ENCODE measurements at places on chromosomes 6 and 20.

DNA sequence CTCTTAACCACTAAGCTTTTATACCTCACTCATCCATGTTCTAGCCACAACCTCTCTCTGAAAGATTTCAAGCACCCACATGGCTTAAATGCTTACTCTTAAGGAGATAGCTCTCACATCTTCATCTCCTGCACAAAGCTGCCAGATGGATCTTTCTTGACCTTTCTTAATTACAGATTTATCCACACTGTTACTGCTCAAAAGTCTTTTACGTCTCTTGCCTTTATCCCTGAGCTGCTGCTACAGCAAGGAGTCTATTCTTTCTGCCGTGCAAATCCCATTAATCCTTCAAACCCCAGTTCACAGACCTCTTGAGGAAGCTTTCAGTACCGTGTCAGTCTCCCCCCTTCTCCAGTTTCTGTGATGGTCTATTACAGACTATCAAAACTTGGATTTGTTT is 54.6 kb downstream of the B4GALT5 start:
- no peak for DNase-seq

DNA sequence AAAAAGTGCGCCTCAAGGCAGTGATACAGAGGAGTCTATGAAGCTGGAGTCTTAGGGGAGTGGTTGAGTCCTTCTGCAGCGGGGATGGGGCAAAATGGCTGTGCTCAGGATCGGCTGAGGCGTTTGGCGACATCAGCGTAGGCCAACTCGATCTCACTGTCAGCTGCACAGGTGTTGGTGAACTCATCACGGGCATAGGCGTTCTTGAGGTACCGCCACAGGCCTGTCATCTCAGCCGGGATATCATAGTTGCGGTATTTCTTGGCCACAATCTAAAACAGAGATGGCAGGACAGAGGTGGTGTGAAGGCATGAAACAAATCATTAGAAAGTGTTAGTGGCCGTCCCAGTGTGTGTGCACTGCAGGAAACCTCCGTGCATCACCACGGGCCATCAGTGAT is 112.7 kb downstream of the CLIC5 start:
- no peak for DNase-seq

DNA sequence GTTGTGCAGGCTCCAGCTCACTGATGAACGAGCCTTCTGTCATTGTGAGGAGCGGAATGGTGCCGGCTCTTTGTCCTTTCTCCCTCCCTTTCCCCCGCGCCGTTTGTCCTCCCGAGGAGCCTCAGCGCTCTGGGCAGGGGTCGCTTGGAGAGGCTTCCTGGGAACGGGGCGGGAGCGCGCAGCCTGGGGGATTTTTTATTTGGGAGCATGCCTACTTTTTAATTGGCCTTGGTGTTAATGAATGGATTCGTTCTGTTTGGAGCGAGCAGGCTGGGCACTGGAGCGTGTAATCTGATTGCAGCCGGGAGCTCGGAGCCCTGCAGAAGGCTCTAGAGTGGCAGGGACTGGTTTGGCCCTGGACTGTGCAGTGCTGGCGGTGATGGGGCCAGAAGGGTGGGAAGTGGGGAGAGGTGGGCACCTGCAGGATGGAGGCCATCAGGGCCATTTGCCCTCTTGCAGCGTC is 118.8 kb downstream of the CDH4 start:
- DNase-seq, result no peak

- no peak for DNase-seq
These were observed 71.0 kb upstream of the MRAP2 start for GRCh38 chr6:83962582-83962981.

GRCh38 chr20:2814587-2815051 is at the start of gene C20orf141:
C20orf141 (plus strand) TSS chr20:2814987; CDS start chr20:2815185, 198 bp downstream.
- peak; percentile 52 for DNase-seq

GRCh38 chr6:23533311-23533710 is 592.7 kb upstream of the NRSN1 start:
- no peak for DNase-seq

- DNase-seq, result no peak
These were observed 11.1 kb downstream of the TRDN start for GRCh38 chr6:123625696-123626095.

DNA sequence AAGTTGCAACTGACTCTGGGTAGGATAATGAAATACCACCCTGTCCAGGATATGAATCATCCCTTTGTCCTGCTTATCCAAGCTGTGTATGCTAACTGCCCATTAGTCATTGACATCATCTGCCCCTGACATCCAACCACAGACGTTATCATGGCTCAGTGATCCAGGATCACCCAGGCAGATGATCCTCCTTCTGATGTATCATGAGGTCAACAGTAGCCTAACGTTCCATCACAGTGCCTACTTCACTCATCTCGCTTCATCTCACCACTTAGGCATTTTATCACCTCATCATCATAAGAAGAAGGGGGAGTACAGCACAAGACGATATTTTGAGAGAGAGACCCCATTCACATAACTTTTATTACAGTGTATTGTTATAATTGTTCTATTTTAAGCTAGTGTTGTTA is 13.4 kb upstream of the BTN3A2 start:
- DNase-seq, result no peak

DNA sequence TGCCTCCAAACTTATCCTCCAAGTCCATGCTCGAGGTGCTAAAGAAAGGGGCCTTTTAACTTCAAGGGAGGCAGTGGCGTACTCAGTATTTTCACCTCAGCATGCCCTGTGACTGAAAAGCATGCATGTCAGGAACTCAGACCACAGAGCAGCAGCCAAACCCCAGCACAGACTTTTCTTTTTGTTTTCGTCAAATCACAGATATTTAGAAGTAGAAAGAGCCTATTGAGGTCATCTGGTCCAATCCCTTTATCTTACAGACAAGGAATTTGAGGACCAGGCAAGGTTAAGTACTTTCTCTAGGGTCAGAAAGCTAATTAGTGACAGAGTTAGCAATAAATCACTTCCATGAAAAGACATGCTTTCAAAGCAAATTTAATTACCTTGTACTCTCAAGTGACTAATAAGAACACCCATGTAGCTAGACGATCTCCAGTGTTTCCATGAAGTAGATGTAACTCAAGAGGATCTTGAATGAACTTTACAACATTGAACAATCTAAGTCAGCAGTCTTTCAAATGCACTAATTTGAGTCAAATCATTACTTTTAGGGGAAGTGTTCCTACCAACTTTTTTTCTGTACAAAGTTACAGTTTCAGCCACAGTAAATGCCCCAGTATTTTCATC is 35.9 kb downstream of the MOXD1 start:
- no peak for DNase-seq

DNA sequence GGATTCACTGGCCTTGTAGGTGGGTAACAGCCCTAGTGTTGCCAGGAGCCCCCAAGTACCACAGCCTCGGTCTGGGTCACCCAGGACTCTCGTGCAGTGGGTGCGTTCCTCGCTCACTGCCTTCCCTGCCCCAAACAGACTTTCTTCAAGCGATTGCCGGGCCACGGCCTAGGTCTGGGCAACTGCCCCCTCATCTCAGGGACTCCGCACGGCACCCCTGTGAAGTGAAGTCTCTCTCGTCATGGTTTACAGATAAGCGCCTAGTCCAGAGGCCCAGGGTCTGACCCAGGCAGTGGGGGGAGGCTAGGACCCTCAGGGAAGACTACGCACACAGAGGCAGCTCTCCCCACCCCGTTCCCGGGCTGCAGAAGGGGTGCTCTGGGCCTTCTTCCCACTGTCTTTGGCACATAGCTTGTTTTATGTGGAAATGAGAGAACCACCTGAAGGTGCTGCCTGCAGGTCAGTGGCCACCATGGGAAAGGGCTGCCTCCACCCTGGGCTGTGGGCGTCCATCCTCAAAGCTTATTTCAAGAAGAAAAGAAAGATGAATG is 220.8 kb downstream of the ERMARD start:
- no peak for DNase-seq

DNA sequence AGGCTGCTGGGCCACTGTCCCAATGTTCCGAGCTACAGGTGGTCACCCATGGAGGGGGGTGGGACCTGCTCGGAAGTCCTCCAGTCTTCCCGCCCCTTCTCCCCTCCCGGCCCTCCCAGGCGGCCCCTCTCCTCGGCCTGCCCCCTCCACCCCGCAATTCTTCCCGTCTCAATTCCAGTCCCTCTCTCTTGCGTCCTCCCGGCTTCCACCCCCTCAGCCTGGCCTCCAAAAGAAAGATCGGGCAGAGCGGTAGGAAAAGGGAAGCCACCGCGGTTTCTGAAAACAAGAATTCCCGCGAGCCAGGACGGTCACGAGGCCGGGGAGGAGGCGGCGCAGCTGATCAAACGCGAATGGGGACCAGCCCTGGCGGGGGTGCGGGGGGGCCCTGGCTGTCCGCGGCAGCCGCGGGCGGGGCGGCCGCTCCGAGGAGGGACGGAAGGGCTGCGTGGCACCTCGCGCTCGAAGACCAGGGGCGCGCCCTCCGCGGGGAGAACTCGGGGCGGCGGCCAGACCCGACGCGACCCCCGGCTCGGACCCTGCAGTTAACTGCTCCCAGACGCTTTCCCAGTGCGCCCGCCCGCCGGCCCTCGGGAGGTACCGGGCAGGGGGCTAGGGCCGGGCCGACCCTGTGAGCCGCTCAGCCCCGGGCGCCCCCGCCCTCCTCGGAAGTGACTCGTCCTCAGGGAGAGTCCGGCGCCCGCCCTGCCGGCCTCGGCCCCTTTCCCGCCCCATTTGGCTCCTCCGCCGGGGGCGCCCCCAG is 1.0 kb downstream of the PXDC1 start:
- peak; percentile 92 for DNase-seq

GRCh38 chr20:58213121-58213520 is 15.3 kb downstream of the ANKRD60 start:
- no peak for DNase-seq

DNA sequence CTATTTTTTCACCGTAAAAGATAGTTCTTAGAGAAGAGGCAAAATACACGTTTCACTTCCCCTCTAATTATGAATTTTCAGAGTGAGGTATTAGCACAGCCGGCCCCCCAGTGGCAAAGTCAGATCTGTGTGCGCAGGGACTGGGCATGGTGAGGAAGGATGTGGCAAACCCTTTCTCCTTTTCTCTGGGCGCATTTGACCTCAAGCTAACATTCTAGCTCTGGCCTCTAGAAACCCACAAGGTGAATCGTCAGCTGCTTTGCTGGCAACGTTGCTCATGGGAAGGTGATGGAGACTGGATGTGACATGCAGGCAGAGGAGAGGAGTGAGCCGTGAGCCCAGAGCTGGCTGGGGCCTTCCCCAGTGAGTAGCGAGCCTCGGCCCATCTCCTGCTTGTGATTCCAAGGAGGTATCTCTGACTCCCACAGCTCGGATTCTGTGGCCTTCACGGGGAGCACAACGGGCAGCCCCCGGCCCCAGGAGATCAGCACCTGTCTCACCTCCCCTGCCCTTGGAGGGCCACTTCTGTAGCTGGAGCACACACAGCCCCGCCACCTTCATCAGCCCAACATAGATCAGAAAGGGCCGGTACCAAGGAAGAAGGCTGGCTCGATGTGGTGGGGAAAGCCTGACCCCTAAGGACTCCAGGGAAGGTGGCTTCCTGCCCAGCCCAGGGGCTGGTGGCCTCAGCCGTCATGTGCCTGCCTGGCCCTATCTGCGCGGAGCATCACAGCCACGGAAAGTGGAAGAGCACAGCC is 152.8 kb downstream of the TAF4 start:
- DNase-seq, result peak; percentile 32

GRCh38 chr20:16599257-16599656 is 26.0 kb upstream of the KIF16B start:
- no peak for DNase-seq

DNA sequence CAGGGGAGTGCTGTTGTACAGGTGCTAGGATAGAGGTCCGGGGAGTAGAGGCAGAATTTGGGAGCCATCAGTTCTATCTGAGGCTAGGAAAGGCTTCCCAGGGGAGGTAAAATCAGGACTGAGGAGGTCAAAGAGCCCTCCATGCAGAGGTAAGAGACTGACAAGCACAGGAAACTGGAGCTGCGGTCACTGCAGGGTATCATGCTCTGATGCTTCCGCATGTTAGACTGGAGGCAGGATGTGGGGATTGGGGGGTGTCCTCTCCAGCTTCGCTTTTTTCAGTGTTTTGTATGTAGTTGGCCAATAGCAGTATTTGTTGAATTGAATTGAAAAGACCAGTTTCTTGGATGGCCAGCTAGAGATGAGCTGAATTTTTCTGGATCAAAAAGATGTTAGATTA is 87.8 kb downstream of the SLC22A3 start:
- DNase-seq, result no peak

- no peak for DNase-seq
These were observed at the start of gene NKX2-4 for GRCh38 chr20:21397341-21398108. NKX2-4 (minus strand) TSS chr20:21397526; CDS start chr20:21397399, 127 bp downstream.

DNA sequence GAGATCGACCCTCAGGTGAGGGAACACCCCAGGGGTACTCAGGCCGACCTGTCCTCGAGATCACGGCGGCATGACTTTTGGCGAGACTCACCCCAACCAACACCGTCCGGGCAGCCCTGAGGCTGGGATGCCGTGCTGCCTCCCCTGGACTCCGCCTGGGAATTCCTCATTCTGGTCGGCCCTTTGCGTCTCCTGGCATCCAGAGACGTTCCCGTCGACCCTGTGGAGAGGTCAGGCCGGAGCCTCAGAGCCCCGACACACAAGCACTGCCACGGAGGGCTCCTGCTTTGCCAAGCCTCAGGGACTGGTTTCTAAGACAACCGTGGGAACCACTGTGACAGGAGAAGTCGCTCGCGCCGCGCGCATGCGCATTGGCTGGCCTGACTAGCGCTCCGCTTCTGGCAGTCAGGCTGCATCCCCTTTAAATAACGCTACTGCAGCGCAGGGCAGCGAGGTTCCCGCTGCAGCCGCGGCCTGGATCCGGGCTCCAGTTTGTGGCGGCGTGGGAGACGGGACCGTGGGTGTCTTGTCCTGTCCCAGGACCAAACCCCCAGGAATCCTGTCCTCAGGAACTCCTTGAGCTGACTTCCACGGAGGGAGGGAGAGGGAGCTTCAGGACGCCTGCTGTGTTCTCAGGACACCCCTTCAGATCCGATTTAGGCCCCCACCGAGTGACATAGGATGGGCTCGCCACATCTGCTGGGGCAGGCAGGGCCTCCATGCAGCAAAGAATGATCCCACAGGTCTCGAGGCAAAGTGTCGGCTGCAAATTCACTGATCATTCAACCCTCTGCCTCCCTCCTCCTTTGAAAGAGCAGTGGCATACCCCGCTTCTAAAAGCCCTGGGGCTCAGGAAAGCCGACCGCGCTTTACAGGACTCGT is 163.2 kb upstream of the ZNF337 start:
- DNase-seq, result peak; percentile 88

DNA sequence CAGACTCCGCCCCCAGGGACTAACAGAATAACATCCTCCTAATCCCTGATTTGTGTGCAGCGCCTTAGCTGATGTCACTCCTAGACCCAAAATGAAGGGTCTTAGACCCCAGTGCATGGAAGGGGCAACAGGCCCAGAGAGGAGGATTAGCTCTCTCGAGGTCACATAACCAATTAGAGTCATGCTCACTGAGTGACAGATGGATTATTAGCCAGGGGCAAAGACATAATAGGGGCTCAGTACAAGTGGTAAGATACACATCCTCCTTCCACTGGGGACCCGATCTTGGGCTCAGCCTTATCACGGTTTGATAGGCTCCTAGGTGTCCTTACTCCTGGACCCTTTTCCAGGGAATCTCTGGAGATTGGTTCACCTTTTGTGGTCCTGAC is 858 bp downstream of the TP53INP2 start:
- DNase-seq, result no peak

Measured in Right ventricle myocardium inferior (tissue), 1 donor.